ENCODE measurements at places on chromosomes 7 and 10.

- no peak for DNase-seq
These were observed 27.3 kb downstream of the SEC23IP start for GRCh38 chr10:119919826-119920225.

GRCh38 chr7:117659531-117660011 is 179.7 kb downstream of the CFTR start:
- DNase-seq: no peak

GRCh38 chr7:106893591-106893990 is 28.5 kb downstream of the PIK3CG start:
- no peak for DNase-seq

DNA sequence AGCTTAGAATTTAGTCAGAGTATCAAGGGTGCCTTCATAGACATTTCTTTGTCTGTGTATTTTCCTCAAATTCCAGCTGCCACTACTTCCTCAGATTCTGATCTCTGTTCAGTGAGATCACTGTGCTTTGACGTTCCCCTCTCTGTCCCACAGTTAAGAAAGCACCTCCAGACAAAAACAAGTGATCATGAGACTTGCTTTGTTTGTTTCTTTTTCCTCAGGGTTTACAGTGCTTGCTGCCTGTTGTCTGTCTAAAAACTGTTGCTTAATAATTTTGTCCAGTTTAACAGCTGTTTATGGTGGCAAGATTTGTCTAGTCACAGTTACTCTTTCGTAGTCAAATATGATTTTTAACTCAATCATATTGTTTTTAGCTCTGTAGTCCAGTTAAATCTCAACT is 29.1 kb downstream of the TRUB1 start:
- DNase-seq: no peak

DNA sequence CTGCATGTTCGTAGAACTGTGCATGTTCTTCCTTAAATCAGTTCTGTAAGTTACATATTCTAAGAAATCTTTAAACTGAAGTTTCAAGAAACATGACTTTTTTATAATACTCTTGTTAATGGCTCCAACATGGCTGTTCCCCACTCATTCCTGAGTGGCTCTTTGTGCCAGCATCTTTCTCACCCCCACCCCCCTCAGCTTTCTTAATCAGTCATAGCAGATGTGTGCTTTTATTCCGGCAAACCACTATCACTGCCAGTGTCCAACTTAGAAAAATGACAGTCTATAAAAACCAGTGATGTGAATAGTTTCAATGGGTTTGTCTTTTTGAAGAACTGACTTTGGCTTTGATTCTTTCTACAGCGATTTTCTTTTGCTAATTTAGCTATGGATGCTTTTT is 37.6 kb downstream of the PITRM1 start:
- DNase-seq: no peak

GRCh38 chr7:20602306-20602705 is 13.2 kb upstream of the ABCB5 start:
- DNase-seq: no peak

GRCh38 chr7:69412331-69413146 is 185.7 kb upstream of the AUTS2 start:
- no peak for DNase-seq

- DNase-seq: no peak
These were observed 37.1 kb downstream of the CCDC71L start for GRCh38 chr7:106623853-106624252.

GRCh38 chr10:77002872-77003271 is 634.7 kb downstream of the KCNMA1 start:
- DNase-seq: no peak

GRCh38 chr10:24468281-24468751 is 255.4 kb downstream of the ARHGAP21 start:
- DNase-seq: no peak

DNA sequence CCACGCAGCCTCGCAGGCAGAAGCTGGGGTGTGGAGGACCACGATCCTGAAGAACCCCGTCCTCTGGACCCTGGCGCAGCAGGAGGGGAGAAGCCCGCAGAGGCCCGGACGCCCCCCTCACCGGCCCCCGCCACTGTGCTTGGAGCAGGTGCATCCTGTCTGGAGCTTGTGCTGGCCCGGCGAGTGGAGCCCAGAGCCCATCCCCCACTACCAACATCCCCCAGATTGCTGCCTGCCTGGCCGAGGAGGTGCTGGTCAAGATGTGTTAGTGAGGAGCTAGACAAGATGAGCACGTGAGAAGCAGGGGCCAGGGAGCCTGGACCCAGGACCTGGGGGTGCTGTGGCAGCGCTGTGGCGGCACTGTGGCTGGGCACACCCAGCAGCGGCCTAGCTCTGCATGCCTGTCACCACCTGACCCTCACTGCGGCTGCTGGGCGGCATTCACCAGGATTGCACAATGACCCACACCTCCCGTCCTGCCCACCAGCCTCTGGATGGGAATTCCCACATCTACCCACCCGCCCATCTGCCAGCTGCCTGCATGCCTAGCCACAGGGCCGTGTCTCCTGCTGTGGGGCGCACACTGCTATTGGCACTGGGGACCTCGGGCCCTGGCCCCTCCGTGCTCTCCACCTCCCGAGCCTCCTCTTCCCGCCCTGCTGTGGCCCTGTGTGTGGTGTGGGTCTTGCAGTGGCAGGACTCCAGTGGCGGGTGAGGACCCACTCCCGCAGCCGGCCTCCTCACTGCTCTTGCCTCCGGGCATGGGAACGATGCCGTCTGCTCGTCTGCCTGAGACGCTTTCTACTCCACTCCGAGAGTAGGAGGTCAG is 11.8 kb downstream of the GPR146 start:
- DNase-seq: no peak

DNA sequence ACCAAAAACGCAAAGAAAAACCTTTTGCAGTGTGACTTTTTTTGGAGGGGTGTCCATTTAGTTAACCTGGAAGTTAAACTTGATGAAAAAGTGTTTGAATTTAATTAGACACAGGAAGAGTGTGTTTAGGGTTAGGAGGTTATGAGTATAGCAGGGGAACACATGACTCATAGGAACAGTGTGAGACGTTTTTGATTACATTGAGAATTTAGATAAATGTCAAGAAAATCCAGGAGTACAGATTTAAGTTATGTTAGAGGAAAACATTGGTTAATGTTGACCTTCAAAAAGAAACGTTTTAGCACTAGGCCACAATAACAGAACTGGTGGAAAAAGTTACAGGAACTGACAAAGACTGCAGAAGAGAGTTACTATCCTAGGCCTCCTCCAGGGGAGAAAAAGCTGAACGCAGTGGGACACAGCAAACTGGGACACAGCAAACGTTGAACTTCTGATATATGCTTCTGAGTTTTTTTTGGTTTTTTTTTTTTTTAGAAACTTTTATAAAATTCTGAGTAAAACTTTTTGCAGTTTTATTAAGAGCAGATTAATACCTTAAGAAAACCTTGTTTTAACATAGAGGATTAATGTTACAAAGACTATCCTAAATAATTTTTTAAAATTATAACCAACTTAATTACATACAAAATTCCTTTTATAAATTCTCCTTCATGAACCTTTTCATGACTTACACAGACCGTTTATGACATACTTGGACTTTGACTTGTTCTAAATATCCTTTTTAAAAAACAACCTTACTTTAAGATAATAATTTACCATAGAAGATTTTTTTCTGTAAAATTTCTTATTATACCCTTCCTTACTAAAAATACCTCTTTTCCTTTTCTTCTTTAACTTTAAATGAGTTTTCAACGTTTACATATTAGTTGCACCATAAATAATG is 22.2 kb downstream of the LANCL2 start:
- DNase-seq: no peak

DNA sequence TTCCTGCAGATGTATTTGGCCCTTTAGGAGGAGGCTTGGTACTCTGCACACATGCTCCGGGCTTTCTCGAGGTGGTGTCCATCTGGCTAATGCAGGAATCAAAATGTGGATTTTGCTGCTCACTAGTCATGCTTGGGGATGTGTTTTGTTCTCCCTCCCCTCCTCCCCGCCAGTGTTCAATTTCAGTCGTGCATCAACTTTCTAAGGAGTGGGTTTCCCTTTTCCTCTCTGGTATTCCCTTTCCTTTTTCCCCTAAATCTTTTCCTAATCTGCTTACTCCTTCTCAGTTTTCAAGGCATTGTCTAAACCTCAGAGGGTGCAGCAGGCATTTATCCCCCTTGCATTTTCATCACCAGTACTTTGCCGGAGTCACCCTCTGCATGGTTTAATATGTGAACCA is 201.8 kb downstream of the CCDC3 start:
- DNase-seq: no peak

- no peak for DNase-seq
These were observed 155.5 kb upstream of the LYZL2 start for GRCh38 chr10:30784897-30785605.

DNA sequence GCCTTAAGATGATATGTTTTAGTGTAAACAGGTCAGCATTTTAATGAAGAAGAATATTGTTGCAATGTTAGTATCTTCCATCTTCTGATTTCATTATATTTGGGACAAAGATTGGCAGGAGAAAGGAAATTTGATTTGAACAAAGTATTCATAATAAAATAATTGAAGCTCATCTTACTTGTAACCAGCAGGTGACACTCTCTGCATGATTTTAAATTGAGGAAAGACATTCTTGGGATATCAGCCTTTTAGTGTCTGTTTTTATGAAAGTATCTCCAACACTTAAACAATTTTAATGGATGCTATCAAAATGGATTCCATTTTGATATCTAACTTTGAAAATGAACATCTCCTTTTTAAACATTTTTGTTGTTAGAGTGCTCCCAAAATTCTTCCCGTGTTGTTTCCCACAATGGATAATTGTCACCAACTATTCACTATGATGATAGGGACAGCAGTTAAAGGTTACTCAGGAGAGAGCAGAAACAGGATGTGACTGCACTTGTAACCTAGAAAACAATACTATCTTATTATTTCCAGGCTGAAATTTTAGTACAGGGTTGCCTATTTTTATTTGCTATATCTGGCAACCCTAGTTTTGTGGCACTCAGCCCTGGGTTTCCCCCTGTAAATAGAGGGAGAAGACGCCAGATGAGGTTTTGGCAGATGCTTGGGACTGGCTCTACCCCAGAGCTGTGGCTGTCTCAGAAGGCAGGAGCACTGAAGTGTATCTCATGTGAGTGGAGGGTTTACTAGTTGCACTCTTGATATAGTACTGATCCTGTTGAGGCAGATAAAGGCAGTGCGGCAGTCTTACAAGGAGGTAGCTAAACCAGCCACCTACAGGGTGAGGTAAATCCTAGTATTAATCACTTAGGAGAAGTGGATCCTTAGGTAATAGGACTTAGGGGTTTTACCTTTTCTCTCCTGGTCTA is 31.0 kb upstream of the ABCB4 start:
- DNase-seq: no peak

DNA sequence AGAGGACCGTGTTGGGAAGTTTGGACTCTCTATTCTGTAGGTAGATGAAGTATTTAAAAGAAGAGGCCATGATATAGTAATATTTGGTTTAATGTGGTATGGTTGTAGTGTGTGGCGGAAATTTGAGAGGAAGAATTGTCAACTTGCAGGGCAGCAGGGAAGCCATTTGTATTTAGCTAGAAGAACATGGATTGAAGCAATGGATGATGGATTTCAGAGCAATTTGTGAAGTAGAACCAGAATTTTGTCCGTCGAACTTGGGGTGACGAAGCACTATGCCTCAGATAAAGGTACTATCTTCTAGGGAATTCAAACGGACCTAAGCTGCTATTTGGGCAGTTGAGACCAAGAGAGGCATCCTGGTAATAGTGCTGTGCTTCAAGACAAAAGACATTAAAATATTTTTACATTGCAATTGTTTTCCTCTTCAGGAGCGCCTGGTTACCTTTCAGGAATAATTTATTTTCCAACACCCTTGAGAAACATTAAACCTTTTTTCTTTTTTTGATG is 615 bp upstream of the WBP1L start:
- DNase-seq: no peak

DNA sequence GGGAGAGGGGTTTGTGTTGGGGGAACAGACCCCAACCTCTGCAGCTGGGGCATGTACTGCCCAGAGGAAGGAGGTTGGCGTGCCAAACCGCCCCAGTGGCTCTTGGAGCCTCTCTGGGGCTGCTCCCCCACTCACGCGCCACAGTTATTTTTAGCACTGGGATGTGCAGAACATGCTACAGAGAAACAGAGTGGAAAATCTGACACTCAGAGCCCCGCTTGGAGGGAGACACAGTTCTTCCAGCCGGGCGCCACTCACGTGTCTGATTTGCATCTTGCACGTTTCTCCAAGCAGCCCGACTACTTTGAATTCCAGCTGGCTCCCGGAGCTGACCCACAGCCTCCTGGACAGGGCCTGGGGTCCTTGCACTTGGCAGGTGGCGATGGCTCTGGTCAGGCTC is 182.0 kb downstream of the RPS24 start:
- DNase-seq: no peak

All from stimulated activated CD8-positive, alpha-beta memory T cell treated with anti-CD3 and anti-CD28 coated beads, Interleukin-7, amount 100 ng/mL, for 24 hours (primary cell).